ENCODE measurements at places on chromosomes 16 and 17.

DNA sequence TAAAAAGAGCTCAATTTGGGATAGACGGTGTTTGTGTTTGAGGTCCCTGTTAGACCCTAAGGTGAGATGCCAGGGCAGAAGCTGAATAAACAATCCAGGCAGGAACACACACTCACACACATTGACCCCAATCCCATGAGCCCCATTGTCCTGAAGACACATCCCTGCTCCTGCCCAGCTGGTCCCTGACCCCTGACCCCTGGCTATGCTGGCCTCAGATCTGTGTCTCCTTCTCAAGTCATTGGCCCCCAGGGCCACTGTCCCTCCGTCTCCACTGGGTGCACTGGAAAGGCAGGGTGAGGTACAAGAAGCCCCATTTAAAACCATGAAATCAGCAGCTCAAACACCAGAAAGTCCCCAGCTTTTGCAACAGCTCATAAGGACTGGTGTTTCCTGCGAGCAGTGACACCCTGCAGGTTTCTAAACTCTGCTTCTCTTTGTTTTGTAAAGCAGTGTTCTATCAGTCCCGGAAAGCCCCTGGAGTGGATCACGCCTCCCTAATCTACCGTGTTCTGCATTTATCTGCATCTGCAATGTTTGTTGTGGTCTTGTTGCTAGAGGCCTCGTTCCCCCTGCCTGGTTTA lies 18.0 kb upstream of the ASGR2 start:
- no peak for DNase-seq

GRCh38 chr16:8088820-8089338 lies 501.4 kb downstream of the TMEM114 start:
- no peak for DNase-seq

DNA sequence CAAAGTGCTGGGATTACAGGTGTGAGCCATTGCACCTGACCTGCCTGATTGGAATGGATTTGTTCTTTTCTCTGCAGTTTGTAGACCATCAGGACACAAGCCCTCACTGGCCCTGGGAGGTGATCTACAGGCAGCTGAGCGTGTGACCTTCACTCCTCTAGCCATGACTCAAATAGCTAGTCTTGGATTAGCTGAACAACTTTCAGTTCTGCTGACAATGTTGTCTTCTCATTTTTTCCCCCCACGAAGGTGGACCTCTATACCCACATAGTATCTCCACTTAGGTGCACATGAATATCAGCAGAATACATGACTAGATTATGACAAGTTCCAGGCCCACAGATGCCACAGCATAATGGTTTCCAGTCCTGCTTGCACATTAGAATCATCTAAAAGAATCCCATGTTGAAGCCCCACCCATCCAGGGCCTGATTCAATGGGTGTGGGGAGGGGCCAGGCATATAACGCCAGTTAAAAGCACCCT lies 36.8 kb downstream of the HS3ST3B1 start:
- DNase-seq, result no peak

DNA sequence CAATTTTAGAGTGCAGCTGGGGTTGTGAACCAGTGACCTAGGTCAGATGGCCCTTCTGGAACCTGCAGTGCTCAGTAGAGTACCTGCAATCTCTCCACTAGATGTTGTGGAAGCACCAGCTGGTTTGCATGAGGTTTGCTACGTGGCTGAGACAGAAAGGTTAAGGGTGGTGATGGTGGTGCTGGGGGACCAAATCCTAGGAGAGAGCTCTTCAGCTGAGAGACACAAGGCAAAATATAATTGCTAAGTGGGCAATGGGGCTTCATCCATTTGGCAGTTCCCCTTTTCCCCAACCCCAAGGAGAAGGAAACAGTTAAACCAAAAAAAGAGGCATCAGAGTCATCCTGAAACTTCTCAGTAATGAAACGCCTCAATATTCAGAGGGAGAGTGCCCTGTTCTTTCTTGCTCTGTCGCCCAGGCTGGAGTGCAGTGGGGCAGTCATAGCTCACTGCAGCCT lies 13.9 kb downstream of the ITPRIPL2 start:
- DNase-seq, result no peak

- DNase-seq, result no peak
These were observed 37.4 kb downstream of the HIC1 start for GRCh38 chr17:2092253-2092652.

- DNase-seq, result no peak
These were observed 178.7 kb downstream of the CHD9NB start for GRCh38 chr16:52874042-52874441.

GRCh38 chr17:17026163-17026562 lies 16.1 kb upstream of the MPRIP start:
- DNase-seq, result no peak

- no peak for DNase-seq
These were observed 251.0 kb upstream of the TNRC6C start for GRCh38 chr17:77707546-77707945.

DNA sequence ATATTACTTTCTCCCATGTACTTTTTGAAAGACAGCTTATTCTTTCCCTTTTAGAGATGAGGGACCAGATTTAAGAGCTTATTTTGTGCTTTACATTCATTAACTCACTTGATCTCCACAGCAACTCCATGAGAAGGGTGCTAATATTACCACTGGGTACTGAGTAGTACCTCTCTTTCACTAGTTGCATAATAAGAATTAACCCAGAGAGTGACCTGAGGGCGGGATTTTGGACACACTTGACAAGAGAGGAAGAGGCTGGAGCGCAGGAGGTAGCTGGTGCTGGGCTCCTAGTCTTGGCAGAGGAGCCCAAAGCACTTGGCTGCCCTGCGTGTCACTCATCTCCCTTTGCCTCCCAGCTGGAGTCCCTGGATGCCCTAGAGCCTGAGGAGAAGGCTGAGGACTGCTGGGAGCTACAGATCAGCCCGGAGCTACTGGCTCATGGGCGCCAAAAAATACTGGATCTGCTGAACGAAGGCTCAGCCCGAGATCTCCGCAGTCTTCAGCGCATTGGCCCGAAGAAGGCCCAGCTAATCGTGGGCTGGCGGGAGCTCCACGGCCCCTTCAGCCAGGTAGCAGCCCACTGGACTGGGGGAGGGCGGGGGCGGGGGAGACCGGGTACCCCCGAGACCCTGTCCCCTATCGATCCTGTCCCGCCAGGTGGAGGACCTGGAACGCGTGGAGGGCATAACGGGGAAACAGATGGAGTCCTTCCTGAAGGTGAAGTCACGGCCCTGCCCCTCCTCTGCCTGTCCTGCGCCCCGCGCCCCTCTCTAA lies 1.7 kb upstream of the MAZ start:
- no peak for DNase-seq

- DNase-seq, result no peak
These were observed 180.1 kb downstream of the PARN start for GRCh38 chr16:14449790-14450480.

GRCh38 chr16:88331989-88332920 lies 50.5 kb upstream of the ZNF469 start:
- DNase-seq, result no peak

DNA sequence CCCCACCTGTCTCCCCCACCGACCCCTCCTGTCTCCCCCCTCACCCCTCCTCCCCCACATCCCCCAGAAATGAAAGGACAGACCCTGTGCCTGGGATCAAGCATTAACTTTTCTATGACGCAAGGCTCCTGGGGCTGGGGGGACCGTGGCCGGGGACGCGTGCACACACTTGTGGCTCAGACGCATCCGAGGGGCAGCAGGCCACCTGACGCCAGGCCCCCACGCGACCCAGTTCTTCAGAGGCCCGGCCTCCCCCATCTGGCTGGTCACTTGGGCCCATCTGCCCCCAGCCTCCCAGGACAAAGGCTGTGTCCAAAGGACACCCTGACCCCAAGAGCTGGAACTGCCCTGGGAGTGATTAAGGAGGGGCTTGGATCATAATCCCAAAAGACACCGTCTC lies 14.0 kb upstream of the PVALEF start:
- DNase-seq, result no peak

- no peak for DNase-seq
These were observed 10.2 kb downstream of the SOCS7 start for GRCh38 chr17:38361694-38362465.

DNA sequence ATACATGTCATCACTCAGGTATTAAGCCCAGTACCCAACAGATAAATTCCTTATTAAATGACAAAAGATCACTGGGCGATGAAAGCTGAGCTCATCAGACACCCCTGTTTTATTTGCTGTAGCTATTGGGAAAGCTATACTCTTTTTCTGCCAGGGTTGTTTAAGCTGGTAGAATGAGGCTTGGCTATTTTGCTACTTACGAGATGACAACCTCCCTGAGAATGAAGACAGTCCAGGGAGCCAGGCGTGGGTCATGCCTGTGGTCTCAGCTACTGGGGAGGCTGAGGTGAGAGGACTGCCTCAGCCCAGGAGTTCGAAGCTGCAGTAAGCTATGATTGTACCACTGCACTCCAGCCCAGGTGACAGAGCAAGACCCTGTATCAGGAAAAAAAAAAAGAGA lies 4.3 kb upstream of the SH2B1 start:
- DNase-seq, result no peak

DNA sequence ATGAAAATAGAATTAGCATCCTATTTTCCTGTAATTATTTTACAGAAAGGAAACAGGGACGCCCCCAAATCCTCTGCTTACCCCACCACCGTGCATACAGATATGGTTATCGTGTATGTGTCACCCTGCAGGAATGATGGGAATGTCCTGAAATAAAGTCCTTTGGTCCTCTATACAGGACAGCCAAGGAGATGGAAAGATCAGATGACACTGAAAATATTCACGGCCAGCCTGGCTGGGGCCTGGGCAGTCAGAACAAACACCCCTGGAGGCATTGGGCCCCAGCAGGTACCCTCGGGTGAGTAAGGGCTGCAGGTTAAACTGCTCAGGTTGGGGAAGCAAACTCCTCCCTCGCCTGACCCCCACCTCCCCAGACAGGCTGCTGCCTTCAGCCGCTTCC lies 368.0 kb downstream of the FOXL1 start:
- DNase-seq, result no peak

DNA sequence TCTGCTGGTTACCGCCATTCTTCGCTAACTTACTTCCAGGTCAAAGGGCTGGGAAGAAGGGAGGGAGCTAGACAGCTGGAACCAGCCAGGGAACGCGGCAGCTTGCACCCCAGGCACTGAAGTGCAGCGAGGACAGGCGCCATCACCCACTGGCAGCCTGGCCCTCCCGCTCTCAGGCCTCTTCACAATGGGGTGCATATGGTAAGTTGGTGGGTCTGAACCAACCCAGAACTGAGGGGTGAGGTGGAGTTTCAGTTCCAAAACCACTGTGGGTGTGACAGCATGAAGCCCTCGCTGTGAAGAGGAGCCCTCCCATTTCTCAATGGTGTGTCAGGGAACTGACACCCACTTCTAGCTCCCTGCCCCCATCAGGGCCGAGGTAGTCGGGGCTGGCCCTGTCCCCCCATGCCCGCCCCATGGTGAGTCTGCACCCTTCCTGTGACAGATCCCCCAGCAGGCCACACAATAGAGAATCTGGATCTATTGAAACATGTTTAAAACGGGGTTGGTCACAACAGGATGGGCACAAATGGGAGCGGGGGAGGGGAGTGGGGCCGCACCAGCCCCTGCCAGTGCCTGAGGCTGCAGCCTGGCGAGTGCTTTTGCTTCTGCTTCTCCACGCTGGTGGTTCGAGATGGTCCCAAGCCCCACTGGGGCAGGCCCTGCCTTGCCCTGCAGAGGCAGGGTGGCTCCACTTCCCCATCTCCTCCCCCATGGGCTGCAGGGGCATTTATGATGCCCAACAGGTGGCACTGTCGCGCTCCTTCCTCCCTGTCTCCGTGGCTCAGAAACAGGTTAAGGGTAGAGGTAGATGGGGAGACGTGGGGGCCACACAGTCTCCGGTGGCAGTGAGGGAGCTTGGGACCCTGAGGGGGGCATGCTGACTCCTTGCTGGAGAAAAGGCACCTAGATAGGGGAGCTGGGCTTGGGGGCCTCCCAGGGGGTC lies 2.3 kb downstream of the LIMD2 start:
- DNase-seq, result no peak

DNA sequence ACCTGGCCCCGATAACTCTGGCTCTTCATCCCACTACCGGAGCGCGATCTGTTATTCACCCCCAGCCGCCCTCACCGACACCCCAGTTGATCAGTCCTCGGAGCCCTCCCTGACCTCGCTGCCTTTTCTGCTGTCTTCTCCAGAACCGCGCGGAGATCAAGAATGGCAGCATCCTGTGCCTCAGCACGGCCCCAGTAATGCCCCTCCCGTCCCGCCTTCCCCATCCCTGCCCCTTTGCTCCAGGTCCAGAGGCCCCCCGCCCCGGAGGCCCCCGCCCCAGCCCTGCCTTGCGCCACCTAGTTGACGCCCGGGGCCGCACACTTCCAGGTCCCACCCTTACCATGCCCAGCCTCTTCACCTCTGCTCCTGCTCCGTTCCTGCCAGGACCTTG lies 872 bp downstream of the ELMO3 start:
- DNase-seq, result no peak

- DNase-seq, result peak; percentile 72
These were observed 10.4 kb downstream of the PRR11 start for GRCh38 chr17:59165933-59166342.

- DNase-seq, result no peak
These were observed 1.7 kb upstream of the TEX19 start for GRCh38 chr17:82357394-82357793.

DNA sequence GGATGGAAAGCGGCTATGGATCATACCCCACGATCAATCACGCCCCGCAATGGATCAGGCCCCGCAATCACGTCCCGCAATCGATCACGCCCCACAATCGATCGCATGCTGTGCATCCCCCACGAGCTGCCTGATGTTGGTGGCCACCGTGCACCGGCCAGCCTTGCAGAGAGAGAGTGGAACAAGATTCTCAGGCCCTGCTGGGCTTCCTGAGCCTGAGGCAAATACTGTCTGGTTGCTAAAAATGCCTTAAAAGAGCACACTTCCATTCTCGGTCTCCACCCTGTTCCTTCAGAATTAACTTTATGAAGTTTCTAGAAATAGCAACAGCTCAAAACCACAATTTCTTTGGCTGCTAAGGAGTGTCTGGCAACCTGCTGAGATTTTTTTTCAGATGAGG lies 81.5 kb downstream of the VPS53 start:
- DNase-seq, result no peak

- DNase-seq, result no peak
These were observed 57.7 kb downstream of the MEAK7 start for GRCh38 chr16:84446596-84447392.

- no peak for DNase-seq
These were observed 121.5 kb downstream of the ZFHX3 start for GRCh38 chr16:72926177-72927070.

DNA sequence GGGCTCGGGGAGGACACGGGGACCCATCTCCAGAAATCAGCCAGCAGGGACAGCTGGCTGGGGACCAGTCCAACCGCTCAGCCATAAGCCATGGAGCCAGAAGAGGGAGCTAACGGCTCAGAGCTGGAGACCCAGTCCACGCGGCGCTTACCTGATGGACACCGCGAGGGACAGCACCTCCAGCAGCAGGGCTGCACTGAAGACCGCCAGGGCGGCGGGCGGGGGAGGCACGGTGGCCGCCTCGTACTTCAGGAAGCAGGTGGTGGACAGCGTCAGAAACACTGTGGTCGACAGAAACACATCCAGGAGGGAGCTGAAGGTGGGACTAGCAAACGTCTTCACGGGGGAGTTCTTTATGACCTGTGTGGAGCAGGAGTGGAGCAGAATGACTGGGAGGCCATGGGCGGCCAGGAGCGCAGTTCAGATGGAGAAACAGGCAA lies 102.6 kb upstream of the CREBBP start:
- no peak for DNase-seq

GRCh38 chr17:75652934-75653549 lies 13.9 kb downstream of the RECQL5 start:
- DNase-seq, result no peak

- no peak for DNase-seq
These were observed 354 bp upstream of the ESRP2 start for GRCh38 chr16:68236137-68236825.
